Activated CD8-positive, alpha-beta T cell treated with anti-CD3 and anti-CD28 coated beads, Interleukin-2, amount 10 ng/mL, durations not matched to agents 7 days and 5 days (primary cell): ENCODE measurements at places on chromosomes 7 and 10. TPM values are rescaled to one million over a fixed set of nuclear protein-coding genes. Genes with fewer than 3 reads are reported as not detected.
A peak's percentile ranks its signal among the peaks of the same experiment; 100 is the strongest.

Gene TMEM229A
- not detected for total RNA-seq

- H3K27me3 ChIP-seq: no peaks in the 10 kb centered on the region
- H3K27ac ChIP-seq: no peak overlapping the region
- DNase-seq: no peak
- H3K36me3 ChIP-seq: no peaks in the 10 kb centered on the region
- H3K4me1 ChIP-seq: no peaks in the 10 kb centered on the region
Measured at GRCh38 chr7:142024547-142024946, 28.9 kb downstream of the MGAM start.

Gene NPTX2
- total RNA-seq: not detected

- no peaks in the 10 kb centered on the region for H3K4me1 ChIP-seq
- H3K4me3 ChIP-seq: no peak overlapping the region
- peaks cover 10% of the 10 kb centered on the region for H3K36me3 ChIP-seq
- no peak overlapping the region for H3K27ac ChIP-seq
- DNase-seq: no peak
- no peaks in the 10 kb centered on the region for H3K27me3 ChIP-seq
Measured at GRCh38 chr7:76071316-76072242, 23.7 kb downstream of the MDH2 start.

Gene IL2RA
- 174 TPM for total RNA-seq

DNA sequence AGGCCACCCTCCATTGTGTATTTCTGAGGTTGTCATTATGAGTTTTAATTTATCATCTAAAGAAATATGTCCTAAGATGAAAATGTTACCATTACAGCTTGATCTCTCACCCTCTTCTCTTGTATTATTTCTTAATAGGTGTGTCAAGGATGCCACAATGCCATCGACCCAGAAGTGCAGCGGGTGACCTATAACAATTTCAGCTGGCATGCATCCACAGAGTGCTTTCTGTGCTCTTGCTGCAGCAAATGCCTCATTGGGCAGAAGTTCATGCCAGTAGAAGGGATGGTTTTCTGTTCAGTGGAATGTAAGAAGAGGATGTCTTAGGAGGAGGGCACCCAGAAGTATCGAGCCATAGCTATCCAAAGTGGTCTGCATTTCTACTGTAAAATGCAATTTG lies 46.8 kb downstream of the TES start:
- H3K4me1 ChIP-seq: peaks cover 8% of the 10 kb centered on the region
- H3K27ac ChIP-seq: no peak overlapping the region
- H3K36me3 ChIP-seq: peaks cover 47% of the 10 kb centered on the region
- no peak overlapping the region for H3K4me3 ChIP-seq
- H3K27me3 ChIP-seq: no peaks in the 10 kb centered on the region

- H3K4me1 ChIP-seq: no peaks in the 10 kb centered on the region
- no peak for DNase-seq
- no peak overlapping the region for H3K4me3 ChIP-seq
- H3K27me3 ChIP-seq: no peaks in the 10 kb centered on the region
- H3K27ac ChIP-seq: no peak overlapping the region
- H3K36me3 ChIP-seq: no peaks in the 10 kb centered on the region
Measured at GRCh38 chr10:115157357-115157756, 64.2 kb downstream of the ATRNL1 start.

GRCh38 chr7:5678295-5679047 lies 103.0 kb downstream of the RNF216 start:
- no peak for DNase-seq
- H3K4me1 ChIP-seq: peaks cover 59% of the 10 kb centered on the region
- no peak overlapping the region for H3K4me3 ChIP-seq
- H3K27me3 ChIP-seq: no peaks in the 10 kb centered on the region

Gene CYP2W1
- total RNA-seq: not detected

GRCh38 chr7:127486654-127487053 lies 94.1 kb upstream of the ZNF800 start:
- H3K27ac ChIP-seq: no peak overlapping the region
- H3K36me3 ChIP-seq: no peaks in the 10 kb centered on the region
- no peak for DNase-seq
- no peaks in the 10 kb centered on the region for H3K27me3 ChIP-seq
- H3K4me1 ChIP-seq: peaks cover 12% of the 10 kb centered on the region

DNA sequence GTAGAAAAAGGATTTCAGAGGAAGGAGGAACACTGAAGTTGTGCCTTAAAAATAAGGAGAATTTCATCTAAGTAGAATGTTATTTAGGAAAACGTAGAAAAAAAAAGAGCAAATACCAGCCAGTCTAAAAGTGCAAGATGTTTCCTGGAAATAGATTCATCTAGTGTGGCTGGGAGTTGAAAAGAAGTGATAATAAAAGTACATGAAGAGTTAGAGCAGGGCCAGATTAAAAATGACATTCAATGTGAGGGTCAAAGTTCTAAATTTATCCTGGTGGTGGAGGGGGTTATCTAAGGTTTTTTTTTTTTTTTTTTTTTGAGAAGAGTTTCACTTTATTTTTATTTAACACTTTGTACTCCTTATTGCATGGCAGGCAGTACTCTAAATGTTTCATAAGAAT lies 289.3 kb downstream of the MDFIC start:
- DNase-seq: no peak
- H3K27ac ChIP-seq: no peak overlapping the region
- H3K4me1 ChIP-seq: peaks cover 3% of the 10 kb centered on the region
- peaks cover 3% of the 10 kb centered on the region for H3K36me3 ChIP-seq
- H3K27me3 ChIP-seq: peaks cover 2% of the 10 kb centered on the region

DNA sequence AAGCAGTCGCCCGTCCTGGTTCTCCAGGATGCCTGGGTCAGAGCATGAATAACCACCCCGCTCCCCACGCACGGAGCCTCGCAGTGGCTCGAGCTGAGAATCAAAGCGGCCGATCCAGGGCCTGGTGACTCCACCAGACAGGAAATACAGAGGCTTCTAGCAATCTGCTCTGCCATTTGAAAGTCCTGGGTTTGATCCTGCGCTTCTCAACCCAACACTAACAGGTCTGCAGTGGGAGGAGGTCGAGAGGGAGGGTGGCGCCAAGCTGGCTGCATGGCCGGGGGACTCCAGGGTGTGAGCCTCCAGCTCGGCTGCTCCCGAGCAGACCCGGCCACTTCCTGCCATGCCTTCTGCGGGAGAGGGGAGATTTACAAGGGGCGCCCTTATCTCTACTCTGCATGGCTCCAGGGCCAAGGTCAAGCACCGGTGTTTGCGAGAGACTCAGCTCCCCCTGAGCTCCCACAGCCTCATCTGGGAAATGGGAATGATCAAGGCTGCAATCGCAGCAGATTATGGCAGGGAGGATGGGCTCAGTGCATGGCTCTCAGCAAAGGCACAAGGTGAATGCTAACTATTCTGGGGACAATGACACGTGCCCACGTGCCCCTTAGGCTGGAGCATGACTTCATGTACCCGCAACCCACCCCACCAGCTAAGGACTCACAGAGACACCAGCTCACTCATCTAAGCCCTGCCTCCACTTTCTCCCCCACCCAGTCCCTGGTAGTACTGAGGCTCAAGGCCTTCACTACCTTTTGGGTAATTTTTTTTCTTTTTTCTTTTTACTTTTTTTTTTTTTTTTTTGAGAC lies 73.9 kb upstream of the TNRC18 start:
- H3K27ac ChIP-seq: peak overlapping the region; percentile 43
- H3K36me3 ChIP-seq: peaks cover 25% of the 10 kb centered on the region
- no peak for DNase-seq

DNA sequence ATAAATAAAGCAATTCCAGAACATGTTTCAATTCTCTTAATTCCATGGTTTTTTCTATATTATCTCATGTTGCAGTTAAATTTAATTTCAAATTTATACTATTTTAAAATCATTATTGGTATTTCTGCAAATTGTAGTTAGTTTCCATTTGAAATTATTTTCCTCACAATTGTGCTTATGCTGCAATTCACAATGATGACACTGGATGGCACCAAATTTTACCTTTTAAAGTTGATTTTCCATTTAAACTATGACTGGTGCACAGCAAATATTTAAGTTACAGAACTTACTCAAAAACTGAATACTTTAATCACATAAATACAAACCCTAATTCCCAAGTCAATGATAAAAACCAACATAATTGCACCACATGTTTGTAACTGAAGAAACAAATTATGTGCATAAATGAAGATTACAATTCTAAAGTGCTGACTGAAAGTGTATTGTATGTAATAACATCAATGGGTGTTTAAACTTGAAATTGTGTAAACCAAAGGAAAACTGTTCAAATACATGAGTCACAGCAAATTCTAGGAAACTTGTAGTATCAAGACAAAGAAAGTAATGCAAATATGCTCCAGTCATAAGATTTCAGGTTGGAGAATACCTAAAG lies 75.3 kb upstream of the AASS start:
- H3K4me3 ChIP-seq: no peak overlapping the region
- no peaks in the 10 kb centered on the region for H3K36me3 ChIP-seq
- H3K27ac ChIP-seq: no peak overlapping the region
- DNase-seq: no peak

Gene INMT
- not detected for total RNA-seq

DNA sequence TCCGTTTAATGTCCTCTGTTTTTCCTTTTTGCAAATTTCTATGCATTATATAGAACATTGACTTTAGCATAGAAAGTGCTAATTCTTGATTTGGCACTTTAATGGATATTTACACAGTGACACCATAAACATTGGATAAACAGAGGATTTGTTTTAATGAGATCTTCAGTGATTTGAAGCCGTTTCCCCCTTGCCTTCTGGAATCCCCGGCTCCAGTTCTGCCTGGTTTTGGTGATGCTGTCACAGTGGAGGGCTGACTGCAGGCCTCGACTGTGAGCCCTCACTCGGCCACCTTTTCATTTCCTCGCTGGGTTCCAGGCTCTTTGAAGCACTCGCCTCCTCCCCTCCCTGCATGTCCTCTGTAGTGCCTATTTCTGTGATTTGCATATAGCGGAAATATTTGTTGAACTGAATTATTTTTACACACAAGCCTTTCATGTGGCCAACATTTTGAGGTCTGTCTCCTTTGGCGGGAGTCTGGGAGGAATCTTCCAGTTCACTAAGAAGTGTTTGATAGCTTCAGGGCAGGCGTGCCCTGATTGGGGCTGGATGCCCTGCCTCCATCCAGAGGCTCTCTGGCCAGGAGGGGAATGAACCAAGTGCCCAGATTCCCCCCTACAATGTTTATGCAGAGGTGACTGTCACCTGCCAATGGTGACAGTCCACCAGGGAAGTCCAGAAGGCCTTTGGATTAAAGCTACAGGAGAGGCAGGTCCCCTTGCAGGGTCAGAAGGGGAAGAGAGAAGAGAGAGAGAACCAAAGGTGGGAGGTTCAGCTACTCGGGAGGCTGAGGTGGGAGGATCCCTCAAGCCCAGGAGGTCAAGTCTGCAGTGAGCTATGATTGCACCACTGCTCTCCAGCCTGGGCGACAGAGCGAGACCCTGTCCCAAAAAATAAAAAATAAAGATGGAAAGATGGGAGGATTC lies 67.5 kb downstream of the CUX1 start:
- DNase-seq: peak; percentile 60
- no peaks in the 10 kb centered on the region for H3K36me3 ChIP-seq
- H3K4me3 ChIP-seq: no peak overlapping the region
- peak overlapping the region; percentile 4 for H3K27ac ChIP-seq
- no peaks in the 10 kb centered on the region for H3K27me3 ChIP-seq

GRCh38 chr10:120741396-120741795 lies 109.8 kb upstream of the WDR11 start:
- no peak overlapping the region for H3K4me3 ChIP-seq
- H3K27ac ChIP-seq: no peak overlapping the region
- no peaks in the 10 kb centered on the region for H3K27me3 ChIP-seq
- H3K4me1 ChIP-seq: no peaks in the 10 kb centered on the region

- no peak overlapping the region for H3K27ac ChIP-seq
- DNase-seq: no peak
- H3K36me3 ChIP-seq: no peaks in the 10 kb centered on the region
- peaks cover 8% of the 10 kb centered on the region for H3K4me1 ChIP-seq
Measured at GRCh38 chr10:102200751-102201640, 25.1 kb upstream of the ELOVL3 start.

DNA sequence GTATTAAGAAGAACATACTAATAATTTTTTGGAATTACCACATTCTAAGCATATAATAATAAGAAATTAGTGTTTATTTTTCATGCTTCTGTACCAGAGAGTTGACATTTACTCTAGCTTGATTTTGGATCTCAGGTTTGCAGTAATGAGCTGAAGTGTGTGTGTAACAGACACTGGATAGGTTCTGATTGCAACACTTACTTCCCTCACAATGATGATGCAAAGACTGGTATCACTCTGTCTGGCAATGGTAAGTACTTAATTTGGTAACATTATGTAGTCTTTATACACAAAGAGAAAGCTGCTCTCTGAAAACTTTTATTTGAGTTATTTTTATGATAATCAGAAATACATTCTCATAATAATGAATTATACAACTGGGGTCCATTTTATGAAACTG lies 54.1 kb downstream of the SRI start:
- H3K27ac ChIP-seq: no peak overlapping the region
- DNase-seq: no peak
- H3K4me1 ChIP-seq: no peaks in the 10 kb centered on the region
- no peak overlapping the region for H3K4me3 ChIP-seq
- H3K27me3 ChIP-seq: peaks cover 2% of the 10 kb centered on the region

DNA sequence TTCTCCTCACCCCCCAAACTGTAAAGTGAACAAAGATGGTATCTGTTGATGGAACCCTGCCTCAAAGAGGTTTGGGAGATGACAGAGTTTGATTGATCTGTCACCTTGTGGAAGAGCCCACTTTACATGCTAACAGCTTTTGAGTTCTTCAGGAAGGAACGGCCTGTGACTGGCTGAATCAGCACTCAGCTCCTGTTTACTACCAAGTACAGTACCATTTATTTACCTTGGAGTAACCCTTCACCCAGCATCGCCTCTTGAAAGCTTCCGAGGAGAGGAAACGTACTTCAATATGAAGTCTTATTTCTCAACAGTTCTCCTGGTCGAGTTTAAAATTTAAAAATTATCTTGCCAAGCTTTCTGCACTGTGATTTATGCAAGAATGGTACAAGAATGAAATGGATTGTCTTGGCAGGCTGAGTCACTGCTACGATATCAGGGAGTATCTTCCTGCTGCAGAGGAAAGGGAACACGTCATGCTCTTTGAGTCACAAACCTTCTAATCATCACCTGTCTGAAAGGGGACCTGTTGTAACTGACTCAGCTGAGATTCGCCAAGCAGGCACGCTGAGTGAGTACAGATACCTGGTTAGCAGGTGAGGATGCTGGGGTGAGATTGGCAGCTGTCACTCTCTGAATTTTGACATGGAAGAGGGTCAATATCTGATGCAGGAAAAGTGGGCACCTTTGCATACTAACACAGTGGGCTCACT lies 30.1 kb downstream of the KLF6 start:
- H3K36me3 ChIP-seq: no peaks in the 10 kb centered on the region
- no peak overlapping the region for H3K4me3 ChIP-seq
- H3K27me3 ChIP-seq: no peaks in the 10 kb centered on the region
- DNase-seq: no peak

DNA sequence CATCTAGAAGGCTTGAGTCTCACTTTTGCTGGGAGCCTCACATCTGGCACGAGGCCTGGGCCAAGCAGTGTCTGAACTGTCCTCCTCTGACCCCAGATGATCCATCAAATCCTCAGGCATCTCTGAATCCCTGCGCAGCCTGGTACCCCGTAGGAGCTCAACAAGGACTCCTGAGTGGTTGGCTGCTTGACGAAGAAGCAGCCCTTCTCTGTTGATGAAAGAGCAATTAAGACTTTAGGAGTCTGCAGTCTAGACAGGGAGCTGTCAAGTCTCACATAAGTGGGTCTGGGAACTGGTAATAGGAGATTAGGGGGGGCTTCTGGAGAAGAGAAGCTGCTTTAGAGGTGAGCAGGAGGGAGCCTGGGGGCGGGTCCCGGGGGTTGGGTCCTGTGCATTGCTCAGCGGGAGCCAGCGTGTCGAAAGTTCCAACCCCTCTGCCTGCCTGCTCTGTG lies 326.0 kb downstream of the RPS24 start:
- H3K27ac ChIP-seq: no peak overlapping the region
- H3K4me3 ChIP-seq: no peak overlapping the region
- DNase-seq: no peak
- peaks cover 31% of the 10 kb centered on the region for H3K4me1 ChIP-seq
- H3K36me3 ChIP-seq: peaks cover 3% of the 10 kb centered on the region
